ENCODE measurements at places on chromosomes 4 and X.
A peak's percentile ranks its signal among the peaks of the same experiment; 100 is the strongest.

- DNase-seq: peak; percentile 25
Observed at GRCh38 chrX:110175146-110175545, 142.7 kb downstream of the AMMECR1 start.

- no peak for DNase-seq
Observed at GRCh38 chrX:103678199-103678993, 8.1 kb downstream of the MORF4L2 start.

- DNase-seq: no peak
Observed at GRCh38 chr4:108884596-108884995, 121.7 kb upstream of the ETNPPL start.

DNA sequence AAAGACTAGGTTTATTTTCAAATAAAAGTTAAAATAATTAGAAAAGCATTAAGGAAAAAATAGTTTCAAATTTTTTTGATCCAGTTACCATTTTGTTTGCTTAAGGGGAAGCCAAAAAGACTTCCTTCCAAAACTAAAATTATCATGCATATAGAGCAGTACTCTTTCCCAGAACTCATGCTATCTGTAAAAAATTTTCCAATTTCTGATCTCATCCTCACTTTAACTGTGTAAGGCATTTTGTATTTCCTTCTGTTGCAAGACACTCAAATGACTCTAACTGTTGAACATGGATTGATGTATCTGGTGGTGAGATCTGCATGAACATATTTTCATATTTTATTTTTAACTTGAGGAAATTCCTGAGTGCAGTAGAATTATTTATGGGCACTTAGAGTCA lies 150.1 kb downstream of the ADAM29 start:
- DNase-seq: no peak

- DNase-seq: no peak
Observed at GRCh38 chr4:163279713-163280112, 52.7 kb downstream of the NPY1R start.

DNA sequence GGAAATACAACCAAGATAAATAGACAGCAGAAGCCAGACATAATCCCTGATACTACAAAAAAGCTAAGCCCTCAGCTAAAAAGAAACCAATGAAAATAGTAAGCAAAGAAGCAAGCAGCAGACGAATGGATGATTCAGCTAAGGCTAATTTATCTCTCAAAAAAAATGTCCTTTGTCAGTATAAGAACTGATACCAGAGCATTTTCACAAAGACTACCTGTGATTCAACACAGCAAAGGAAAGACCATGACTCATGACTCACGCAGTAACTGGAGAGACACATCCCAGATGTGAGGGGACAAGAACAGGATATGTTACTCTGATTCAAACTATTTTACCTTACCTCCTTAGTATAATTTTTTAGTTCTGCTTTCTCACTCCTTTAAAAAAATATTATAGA lies 22.7 kb upstream of the TMPRSS11F start:
- no peak for DNase-seq

DNA sequence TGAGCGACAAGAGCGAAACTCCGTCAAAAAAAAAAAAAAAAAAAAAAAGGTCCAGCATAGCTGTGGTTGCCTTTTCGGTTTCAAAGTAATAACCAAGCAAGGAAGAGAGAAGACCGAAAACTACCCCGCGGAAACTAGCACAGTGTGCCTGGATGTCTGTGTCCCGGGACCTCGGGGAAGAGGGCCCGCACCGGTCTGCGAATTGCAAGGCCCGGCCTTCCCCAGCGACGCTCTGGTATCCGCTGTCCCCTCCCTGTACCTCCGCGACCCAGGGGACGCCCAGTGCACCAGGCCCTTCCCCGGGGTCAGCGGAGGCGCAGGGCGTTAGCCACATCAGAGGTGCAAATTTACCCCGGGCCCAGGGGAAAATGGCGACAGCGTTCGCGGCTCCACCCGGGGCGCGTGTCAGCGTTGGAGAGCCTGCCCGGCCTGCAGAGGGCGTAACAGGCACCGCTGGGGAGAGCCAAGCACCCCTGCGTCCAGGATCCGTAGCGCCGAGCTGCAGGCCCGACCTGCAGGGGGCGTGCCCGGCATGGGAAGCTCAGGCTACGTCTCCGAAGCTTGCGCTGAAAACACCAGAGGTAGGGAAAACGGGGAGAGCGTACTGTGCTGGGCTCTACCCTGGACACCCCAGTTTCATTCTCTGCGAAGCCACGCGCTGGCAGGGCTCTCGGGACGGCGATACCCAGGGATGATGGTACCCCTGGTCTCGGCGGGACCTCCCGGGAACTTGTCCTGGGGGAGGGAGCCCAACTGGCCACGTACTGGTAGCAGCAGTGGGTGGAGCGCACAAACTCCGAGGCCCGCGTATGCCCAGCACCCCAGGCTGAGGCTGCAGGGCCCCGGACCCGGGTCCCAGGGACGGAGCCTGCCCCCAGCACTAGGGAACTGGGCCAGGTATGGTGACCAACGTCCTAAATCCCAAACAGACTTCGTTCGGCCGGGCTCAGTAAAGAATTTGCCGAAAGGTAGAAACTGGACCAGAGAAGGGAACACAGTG lies 16.2 kb downstream of the NKX6-1 start:
- peak; percentile 57 for DNase-seq

DNA sequence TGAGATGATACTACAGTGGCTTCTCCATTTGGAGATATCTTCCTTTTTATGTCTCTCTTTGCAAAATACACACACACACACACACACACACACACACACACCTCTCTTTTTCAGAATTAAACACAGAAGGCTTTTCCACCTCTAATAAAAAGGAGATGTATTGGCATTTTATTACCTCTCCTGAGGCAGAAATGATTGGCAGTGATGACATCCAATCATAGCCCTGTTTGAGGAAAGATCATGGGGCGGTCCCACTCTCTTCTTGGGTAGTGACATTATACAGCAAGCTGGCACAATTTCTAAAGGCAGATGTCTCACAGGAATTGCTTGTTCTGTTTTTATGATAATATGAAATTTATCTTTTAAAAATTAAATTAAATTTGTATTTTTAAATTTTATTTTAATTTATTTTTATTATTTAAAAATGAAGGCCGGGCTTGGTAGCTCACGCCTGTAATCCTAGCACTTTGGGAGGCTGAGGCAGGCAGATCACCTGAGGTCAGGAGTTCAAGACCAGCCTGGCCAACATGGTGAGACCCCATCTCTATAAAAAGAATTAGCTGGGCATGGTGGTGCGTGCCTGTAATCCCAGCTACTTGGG lies 15.6 kb downstream of the CHRNA9 start:
- no peak for DNase-seq

All from suppressor macrophage treated with lipopolysaccharide for 4 hours (primary cell).